A549 treated with GW870086 at 1 μM for 4 hours (cell line): ENCODE measurements at places on chromosomes 1 and 21. TPM values are rescaled to one million over a fixed set of nuclear protein-coding genes. Genes with fewer than 3 reads are reported as not detected.

TRPM2 gene
- 7.5 to 10.9 TPM (median 8.1 TPM) in 5 replicates for total RNA-seq

UBASH3A gene
- 0.07 to 0.25 TPM (median 0.13 TPM) in 4 of 5 replicates, not detected in the other for total RNA-seq

DYNLT4 gene
- total RNA-seq, result 0.27 to 1.1 TPM (median 0.80 TPM) in 5 replicates

ACTN2 gene
- 0.03 to 0.20 TPM (median 0.09 TPM) in 4 of 5 replicates, not detected in the other for total RNA-seq

UAP1 gene
- total RNA-seq, result 28.2 to 46.0 TPM (median 34.4 TPM) in 5 replicates

MPL gene
- total RNA-seq, result 0.07 to 0.30 TPM in 2 of 5 replicates, not detected in the others

HEYL gene
- 2.9 to 3.6 TPM (median 3.0 TPM) in 5 replicates for total RNA-seq

TTLL7 gene
- total RNA-seq, result 2.9 to 4.9 TPM (median 3.4 TPM) in 5 replicates

TINAGL1 gene
- 0.29 to 1.4 TPM (median 0.77 TPM) in 5 replicates for total RNA-seq

IER5 gene
- 27.1 to 42.5 TPM (median 40.8 TPM) in 5 replicates for total RNA-seq

TAS1R1 gene
- total RNA-seq, result not detected in 5 replicates

PCAT6 gene
- total RNA-seq, result 2.4 to 3.9 TPM (median 3.3 TPM) in 5 replicates

SEMA4A gene
- total RNA-seq, result 0.33 to 0.47 TPM (median 0.41 TPM) in 5 replicates

RXRG gene
- 0.07 TPM in 1 of 5 replicates, not detected in the others for total RNA-seq

TMEM82 gene
- total RNA-seq, result not detected in 5 replicates

TCHH gene
- total RNA-seq, result 0.26 to 0.34 TPM (median 0.28 TPM) in 5 replicates

KLHL17 gene
- 9.1 to 16.4 TPM (median 15.4 TPM) in 5 replicates for total RNA-seq

CELA2A gene
- total RNA-seq, result not detected in 5 replicates

TAL1 gene
- not detected in 5 replicates for total RNA-seq

MX2 gene
- 0.15 TPM in 1 of 5 replicates, not detected in the others for total RNA-seq

TMPRSS2 gene
- total RNA-seq, result 0.05 to 0.17 TPM (median 0.10 TPM) in 4 of 5 replicates, not detected in the other

LRRC38 gene
- 0.06 TPM in 1 of 5 replicates, not detected in the others for total RNA-seq

RGS21 gene
- not detected in 5 replicates for total RNA-seq

PEX14 gene
- total RNA-seq, result 12.8 to 15.5 TPM (median 14.6 TPM) in 5 replicates

GJA8 gene
- not detected in 5 replicates for total RNA-seq

MIA3 gene
- total RNA-seq, result 12.8 to 25.5 TPM (median 20.7 TPM) in 5 replicates

OR2T29 gene
- not detected in 5 replicates for total RNA-seq

RASAL2 gene
- total RNA-seq, result 14.6 to 20.8 TPM (median 17.9 TPM) in 5 replicates

RNU1-3 gene
- 36.3 TPM in 1 of 5 replicates, not detected in the others for total RNA-seq

MX1 gene
- total RNA-seq, result 1.4 to 2.4 TPM (median 1.7 TPM) in 5 replicates
